HT-29 (cell line): ENCODE measurements at places on chromosomes 4 and X.

DNA sequence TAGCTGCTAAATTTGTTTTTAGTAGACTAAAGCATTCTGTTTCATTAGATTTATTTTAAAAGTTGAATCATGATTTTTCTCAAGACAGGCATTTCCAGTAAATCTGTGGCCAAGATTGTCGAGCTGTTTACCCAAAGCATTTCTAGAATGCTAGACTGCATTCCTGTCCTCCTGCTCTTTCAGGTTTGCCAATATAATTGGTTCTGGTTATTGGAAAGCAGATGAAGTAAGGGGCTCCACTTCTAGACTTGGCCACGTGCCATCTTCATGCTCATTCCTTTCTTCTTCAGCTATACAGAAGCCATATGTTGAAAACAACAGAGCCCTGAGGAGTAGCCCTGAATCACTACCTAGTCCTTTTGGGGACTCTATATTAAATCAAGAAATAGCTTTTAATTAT is 62.5 kb downstream of the PGRMC2 start:
- no peak for DNase-seq

GRCh38 chr4:176367771-176368465 is 48.2 kb downstream of the SPCS3 start:
- DNase-seq = no peak

DNA sequence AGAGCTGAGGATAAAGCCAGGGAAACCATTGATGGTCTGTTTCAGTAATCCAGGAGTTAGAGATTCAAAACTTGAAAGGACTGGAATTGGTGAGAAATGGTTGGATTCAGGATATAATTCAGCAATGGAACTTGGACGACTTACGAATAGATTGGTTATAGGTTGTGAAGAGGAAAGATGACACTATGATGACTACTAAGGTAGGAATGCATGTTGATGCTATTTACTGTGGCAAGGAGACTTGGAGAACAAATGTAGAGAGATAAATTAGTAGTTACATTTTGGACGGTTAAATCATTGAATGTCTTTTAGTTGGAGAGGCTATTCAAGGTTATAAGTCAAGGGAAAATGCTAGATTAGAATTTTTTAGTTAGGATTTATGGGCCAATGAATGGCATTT is 365.4 kb upstream of the TECRL start:
- no peak for DNase-seq

- DNase-seq = peak; percentile 49
Observed at GRCh38 chrX:150680974-150681373, 12.2 kb upstream of the MTMR1 start.

- no peak for DNase-seq
Observed at GRCh38 chr4:5796976-5797375, 86.0 kb downstream of the EVC start.

DNA sequence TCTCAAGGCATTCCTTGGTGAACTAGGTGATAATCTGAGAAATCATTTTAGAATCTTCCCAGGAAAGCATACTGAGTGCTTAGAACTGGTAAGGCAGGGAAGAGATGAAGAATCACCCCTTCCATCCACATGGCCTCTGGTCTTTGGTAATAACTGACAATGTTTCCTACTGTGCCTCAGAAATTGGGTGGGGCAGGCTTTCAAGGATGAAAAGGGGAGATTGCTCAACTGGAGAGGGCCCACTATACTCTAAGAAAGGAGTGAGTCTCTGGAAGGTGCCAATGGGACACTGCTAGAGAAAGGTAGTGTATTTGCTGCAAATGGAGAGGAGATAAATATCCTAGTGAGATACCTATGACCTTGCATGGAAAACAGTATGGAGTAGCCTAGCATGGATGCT is 135.0 kb upstream of the SCML1 start:
- no peak for DNase-seq

DNA sequence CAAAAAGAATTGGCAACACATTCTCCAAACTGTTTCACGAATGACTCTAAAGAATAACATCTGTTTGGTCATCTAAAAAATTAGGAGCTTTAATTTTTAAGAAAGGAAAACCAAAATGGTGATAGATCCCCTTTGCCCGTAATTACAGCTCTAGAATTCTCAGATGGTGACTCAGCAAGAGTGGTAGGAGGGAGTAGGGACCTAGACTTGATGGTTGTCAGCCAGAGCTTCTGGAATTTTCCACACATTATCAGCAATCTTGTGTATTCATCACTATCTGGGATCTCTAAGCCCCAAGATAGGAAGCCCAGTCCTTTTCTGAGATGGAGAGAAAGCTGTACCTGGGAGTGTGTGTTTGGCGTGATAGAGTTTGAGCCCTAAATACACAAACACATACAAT is 103.9 kb upstream of the RAB40AL start:
- no peak for DNase-seq

DNA sequence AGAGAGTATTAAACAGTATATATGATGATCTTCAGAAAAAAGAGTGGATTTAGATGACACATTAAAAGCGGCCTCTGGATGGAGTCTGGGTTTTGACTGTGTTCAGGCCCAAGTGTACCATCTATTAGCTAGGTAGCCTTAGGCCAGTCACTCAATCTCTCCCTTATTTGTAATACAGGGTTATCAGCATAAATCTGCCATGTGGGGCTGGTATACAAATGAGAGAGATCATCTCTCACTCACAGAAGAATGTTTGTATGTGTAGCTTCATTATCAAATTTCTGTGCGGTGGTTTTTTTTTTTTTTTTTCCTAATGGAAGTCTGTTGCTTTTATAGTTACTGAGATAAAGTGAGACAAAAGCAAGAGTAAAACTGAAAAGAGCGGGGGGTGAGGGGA is 12.7 kb downstream of the SLC2A9 start:
- DNase-seq = no peak

- no peak for DNase-seq
Observed at GRCh38 chr4:151676301-151676700, 84.5 kb downstream of the GATB start.

GRCh38 chrX:123962006-123962467 is 531 bp downstream of the STAG2 start:
- peak; percentile 48 for DNase-seq

DNA sequence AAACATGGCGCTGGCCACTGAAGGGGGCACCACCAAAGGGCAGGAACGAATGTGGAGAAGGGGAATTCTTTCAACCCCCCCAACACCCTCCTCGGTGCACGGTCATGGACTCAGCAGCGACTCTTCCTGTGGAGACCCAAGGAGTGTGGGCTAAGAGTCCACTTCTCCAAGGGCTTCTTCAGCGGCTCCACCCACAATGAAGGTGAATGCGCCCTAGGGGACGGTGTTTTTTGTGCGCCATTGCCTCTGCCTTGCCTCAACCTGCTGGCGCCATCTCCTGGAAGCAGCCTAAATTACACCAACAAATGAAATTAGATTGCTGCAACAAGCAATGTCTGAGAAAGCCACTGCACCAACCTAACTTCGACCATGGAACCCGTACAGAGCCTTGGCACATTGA is 169.2 kb upstream of the MAGEB18 start:
- DNase-seq = peak; percentile 26

GRCh38 chr4:37719021-37719420 is 32.8 kb upstream of the RELL1 start:
- no peak for DNase-seq

- no peak for DNase-seq
Observed at GRCh38 chr4:82601242-82602015, 39.6 kb upstream of the TMEM150C start.

DNA sequence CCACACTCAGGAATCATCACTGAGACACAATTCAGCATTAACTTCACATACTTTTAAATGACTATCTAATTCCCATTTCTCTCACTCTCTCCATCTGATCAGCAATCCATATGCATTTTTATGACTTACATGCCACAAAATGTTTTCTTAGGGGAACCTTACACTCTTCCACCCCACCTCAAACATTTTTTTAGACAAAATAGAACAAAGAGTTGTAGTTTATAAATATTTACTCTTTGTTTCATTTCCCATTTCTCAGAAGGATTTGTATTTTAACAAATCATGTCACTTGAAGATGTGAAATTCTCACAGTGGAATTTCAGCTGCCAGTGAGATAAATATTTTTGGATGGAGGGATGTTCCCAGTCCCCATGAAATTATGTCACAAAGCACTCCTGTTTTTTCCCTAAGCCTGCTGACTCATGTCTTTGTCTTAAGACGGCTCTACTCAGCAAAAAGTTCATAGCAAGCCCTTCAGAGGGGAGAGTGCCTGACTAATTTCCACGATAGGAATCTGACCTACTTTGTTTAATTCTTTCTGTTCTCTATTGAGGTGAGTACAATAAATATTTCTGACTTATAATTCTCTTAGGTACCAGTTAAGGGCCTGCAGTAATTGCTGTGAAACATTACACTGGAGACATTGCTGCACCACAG is 257.7 kb downstream of the THOC2 start:
- DNase-seq = no peak

DNA sequence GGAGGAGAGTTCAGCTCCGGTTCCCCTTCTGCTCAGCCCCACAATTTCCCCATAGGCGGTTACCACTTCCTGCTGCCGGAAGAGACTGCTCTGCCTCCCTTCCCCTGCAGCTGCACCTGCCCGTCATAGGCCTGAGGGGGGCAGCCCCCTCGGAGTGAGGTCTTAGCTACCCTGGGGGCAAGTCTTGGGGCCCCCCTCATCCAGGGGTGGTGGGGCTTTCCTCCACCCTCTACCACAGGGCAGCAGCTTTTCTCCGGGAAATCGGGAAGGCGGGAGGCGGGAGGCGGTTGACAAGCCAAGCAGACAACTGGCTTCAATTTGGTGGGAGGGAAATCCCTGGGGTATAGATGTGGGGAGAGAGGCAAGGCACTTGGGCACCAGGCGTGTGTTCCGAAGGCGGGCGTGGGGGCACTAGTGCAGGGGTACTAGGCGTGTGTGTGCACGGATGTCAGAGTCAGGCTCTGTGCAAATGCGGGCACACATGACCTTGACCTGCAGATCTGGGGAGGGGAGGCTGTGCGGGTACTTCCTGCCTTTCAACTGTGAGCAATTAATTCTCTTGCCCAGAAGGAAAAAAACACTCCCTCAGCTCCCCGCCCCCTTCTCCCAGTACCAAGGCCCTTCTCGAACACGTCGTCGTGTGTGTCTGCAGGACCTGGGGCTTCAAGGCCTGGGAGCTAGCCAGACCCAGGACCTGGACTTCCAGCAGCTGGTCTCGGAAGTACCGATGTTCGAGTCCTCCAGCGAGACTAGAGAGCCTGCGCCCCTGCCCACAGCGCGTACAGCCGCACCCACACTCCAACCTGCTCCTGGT is 1.0 kb upstream of the ARHGAP4 start:
- no peak for DNase-seq
